Neural crest cell (in vitro differentiated cells): ENCODE measurements at places on chromosomes 5 and 9. TPM values are rescaled to one million over a fixed set of nuclear protein-coding genes. Genes with fewer than 3 reads are reported as not detected.

The PKD2L2 gene
- total RNA-seq = not detected in 2 replicates

The TMEM215 gene
- 0.57 and 0.72 TPM in 2 replicates for total RNA-seq

The IRX2 gene
- total RNA-seq = 41.6 and 42.5 TPM in 2 replicates

The CDKN2A gene
- 0.68 TPM in 1 of 2 replicates, not detected in the other for total RNA-seq

The OR1J2 gene
- total RNA-seq = not detected in 2 replicates

The SPATA31D1 gene
- total RNA-seq = not detected in 2 replicates

The CDHR2 gene
- not detected in 2 replicates for total RNA-seq

GRCh38 chr9:13896047-13896446 lies 417.9 kb downstream of the NFIB start:
- H3K4me1 ChIP-seq = peaks cover 4% of the 10 kb centered on the region
- no peaks in the 10 kb centered on the region for H3K36me3 ChIP-seq
- no peak overlapping the region for H3K4me3 ChIP-seq

GRCh38 chr5:131749138-131749537 lies 47.7 kb downstream of the FNIP1 start:
- H3K27ac ChIP-seq = no peak overlapping the region
- no peak overlapping the region for H3K4me3 ChIP-seq
- H3K4me1 ChIP-seq = peaks cover 5% of the 10 kb centered on the region
- DNase-seq = no peak
- no peaks in the 10 kb centered on the region for H3K27me3 ChIP-seq

GRCh38 chr5:178632285-178632684 lies 5.4 kb upstream of the CLK4 start:
- no peak overlapping the region for H3K27ac ChIP-seq
- no peak overlapping the region for H3K4me3 ChIP-seq
- no peak for DNase-seq
- H3K27me3 ChIP-seq = peaks cover 3% of the 10 kb centered on the region
- no peaks in the 10 kb centered on the region for H3K36me3 ChIP-seq
- peaks cover 14% of the 10 kb centered on the region for H3K4me1 ChIP-seq

GRCh38 chr5:66821688-66822429 lies 225.7 kb downstream of the MAST4 start:
- no peak overlapping the region for H3K4me3 ChIP-seq
- H3K36me3 ChIP-seq = no peaks in the 10 kb centered on the region
- H3K27ac ChIP-seq = no peak overlapping the region
- DNase-seq = no peak
- H3K4me1 ChIP-seq = no peaks in the 10 kb centered on the region
- H3K27me3 ChIP-seq = peaks cover 11% of the 10 kb centered on the region

DNA sequence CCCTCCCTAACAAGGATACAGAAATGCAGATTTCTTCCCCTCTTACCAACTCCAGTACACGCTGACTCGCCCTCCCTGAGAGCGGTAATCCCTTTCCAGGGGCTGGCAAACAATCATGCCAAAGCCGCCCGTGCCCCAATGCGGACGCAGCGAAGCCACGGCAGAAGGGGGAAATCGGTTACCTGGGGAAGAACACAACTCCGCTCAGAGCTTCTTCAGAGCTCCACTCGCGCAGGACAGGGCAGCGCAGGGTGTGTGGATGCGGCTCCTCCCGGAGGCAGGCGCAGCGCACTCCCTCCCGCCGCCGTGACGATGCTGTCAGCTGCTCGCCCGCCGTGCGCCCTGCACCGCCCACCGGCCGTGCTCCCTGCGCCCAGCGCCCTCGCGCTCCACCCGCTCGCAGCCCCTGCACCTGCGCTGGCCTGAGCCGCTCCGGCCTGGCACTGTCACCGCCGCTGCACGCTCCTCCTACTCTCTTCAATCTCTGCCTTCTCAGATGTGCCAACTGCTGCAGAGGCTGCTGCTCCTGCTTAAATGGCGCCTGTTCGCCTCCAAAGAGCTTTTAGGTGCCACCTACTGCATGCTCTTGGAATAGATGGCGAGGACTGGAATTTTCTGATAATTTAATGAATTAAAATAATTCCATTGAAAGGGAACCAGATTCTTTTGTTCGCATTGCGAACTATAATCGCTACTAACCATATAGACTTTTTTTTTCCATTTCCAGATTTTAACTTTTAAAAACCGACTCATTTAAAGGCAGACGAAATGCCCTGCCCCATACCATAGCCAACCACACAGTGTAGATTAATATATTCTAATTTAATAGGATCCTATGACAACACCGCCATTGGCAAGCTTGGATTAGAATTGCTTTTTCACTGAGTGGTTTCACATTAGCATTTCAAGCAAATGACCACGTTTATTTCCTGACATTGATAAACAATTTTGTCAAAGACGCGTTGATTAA lies at the start of gene DIRAS2:
DIRAS2 (minus strand) TSS at position 255 of the 970 bp plus-strand sequence. CDS start 28,997 bp downstream, outside the sequence.
- peaks cover 16% of the 10 kb centered on the region for H3K4me1 ChIP-seq
- H3K4me3 ChIP-seq = peak within 1 kb of the TSS; percentile 91
- H3K36me3 ChIP-seq = no peaks in the 10 kb centered on the region
- H3K27me3 ChIP-seq = peaks cover 72% of the 10 kb centered on the region
- peak; percentile 50 for DNase-seq
- H3K27ac ChIP-seq = no peak within 1 kb of the TSS

DNA sequence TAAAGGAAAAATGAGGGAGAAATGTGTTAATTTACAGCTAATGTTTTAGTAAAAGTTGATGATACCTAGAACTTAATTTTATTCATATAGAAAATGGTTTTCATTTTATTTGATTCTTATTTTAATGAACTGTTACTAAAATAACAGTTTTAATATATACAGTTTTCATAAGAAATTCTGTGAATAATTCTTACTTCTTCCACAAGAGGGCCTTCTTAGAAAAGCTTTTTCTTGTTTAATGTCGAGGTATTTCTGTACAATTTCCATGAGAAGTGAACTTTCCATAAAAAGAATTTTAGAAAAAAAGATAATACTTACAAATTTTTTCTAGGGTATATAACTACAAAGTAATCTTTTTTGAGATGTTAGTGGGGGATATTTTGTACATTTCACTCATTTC lies 73.9 kb downstream of the KLF9 start:
- H3K36me3 ChIP-seq = peaks cover 23% of the 10 kb centered on the region
- no peaks in the 10 kb centered on the region for H3K4me1 ChIP-seq
- H3K4me3 ChIP-seq = no peak overlapping the region
- H3K27ac ChIP-seq = no peak overlapping the region
- no peaks in the 10 kb centered on the region for H3K27me3 ChIP-seq

GRCh38 chr5:172051643-172052339 lies 45.4 kb upstream of the FBXW11 start:
- no peak overlapping the region for H3K4me3 ChIP-seq
- peak overlapping the region; percentile 73 for H3K27ac ChIP-seq
- no peak for DNase-seq
- no peaks in the 10 kb centered on the region for H3K27me3 ChIP-seq

DNA sequence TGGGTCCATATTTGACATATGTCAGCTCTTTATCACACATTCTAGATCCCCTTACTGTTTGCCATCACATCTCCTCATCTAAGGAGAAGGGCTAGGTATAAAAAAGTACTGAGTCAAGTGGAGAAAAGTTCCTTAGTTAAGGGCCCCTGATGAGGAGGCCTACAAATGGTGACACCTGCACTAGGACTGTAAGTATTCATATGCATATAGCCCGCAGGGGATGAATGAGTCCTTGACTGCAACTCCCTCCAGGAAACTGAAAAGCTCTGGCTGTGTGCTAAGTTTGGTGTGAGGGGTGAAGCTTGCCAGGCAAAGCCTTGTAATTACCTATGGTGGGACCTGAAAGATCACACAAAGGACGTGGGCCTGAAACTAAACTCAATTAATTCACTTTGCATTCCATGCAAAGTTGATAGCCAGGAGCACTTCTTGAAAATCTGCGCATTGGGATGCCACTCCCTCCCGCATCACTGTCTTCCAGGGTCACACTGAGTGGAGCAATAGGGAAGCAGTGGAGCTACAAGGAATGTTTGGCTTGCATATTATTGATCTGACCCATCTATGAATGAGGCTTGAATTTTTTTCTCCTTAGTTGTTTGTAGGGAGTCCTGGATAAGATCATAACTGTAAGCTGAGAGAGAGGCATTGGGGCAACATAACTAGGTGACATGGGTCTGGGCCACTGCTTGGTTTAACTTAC lies 11.9 kb upstream of the EQTN start:
- no peaks in the 10 kb centered on the region for H3K36me3 ChIP-seq
- no peak for DNase-seq
- H3K27ac ChIP-seq = no peak overlapping the region
- peaks cover 4% of the 10 kb centered on the region for H3K4me1 ChIP-seq
- no peaks in the 10 kb centered on the region for H3K27me3 ChIP-seq

DNA sequence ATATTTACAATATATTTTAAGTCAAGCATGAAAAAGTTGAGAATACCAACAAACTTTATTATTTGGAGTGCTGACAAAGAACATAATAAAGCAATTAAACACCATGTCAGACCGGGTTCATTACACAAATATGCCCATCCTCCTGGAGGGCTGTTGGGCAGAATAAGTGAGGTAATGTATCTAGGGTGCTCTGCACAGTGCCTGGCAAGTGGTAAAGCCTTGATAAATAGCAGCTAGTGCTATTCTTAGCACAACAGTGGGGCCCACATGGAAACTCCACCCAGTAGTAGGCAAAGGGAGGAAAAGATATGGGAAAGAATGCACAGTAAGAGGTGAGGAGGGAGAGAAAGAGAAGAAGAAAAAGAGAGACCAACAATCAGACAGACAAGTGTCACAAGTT lies 97.7 kb downstream of the SLC1A3 start:
- H3K27ac ChIP-seq = no peak overlapping the region
- H3K27me3 ChIP-seq = peaks cover 20% of the 10 kb centered on the region
- H3K36me3 ChIP-seq = peaks cover 2% of the 10 kb centered on the region
- no peak overlapping the region for H3K4me3 ChIP-seq

DNA sequence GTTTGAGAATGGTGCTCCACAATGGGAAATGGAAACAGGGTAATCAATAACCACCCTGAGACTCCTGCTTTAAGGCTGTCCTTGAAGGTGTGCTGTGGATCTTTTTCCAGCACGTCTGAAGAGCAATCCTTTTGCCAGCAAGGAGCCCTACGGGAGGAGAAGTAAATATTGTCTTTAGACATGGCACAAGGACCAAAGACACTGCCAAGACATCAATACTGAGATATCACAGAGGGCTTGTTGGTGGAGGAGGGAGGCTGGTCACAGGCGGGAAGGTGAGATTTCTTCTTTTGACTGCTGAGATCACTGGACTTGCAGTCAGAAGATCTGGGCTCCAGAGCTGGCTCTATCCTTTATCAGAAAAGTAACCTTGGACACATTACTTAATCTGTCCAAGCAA lies 135.0 kb upstream of the ZNF462 start:
- DNase-seq = no peak
- no peaks in the 10 kb centered on the region for H3K4me1 ChIP-seq
- H3K27me3 ChIP-seq = peaks cover 2% of the 10 kb centered on the region
- no peak overlapping the region for H3K4me3 ChIP-seq
- H3K36me3 ChIP-seq = no peaks in the 10 kb centered on the region
- H3K27ac ChIP-seq = no peak overlapping the region

DNA sequence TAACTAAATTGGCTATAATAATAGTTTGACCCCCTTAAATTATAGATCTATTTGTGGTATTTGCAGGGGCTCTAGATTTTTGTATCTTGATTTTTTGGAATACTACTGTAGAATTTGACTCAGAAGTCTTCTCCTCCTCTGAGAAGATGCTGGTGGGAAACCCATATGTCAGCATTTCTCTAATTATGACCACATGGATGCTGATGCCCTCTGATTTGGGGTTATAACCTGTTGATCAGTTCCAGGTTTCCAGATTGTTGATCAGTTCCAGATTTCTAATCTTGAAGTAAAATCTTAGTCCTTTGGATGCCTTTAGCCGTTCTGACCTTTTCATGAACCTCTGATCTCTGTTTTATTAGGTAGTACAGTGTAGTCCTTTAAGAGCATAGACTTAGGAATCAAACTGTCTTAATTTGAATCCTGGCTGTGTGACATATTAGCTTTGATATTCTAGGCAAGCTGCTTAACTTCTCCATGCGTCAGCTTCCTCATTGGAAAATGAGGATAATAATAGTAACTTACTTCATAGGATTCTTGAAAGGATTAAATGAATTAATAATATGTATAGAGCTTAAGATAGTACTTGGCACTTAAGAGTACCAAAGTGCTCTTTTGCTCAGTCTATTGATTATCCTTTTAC lies 8.1 kb downstream of the FSD1L start:
- DNase-seq = no peak
- peaks cover 35% of the 10 kb centered on the region for H3K4me1 ChIP-seq
- H3K27ac ChIP-seq = no peak overlapping the region
- H3K4me3 ChIP-seq = no peak overlapping the region

GRCh38 chr5:122286541-122286940 lies 25.5 kb upstream of the SNCAIP start:
- H3K4me3 ChIP-seq = no peak overlapping the region
- H3K4me1 ChIP-seq = no peaks in the 10 kb centered on the region

- H3K27me3 ChIP-seq = no peaks in the 10 kb centered on the region
- H3K4me1 ChIP-seq = peaks cover 6% of the 10 kb centered on the region
- no peak overlapping the region for H3K4me3 ChIP-seq
- no peaks in the 10 kb centered on the region for H3K36me3 ChIP-seq
These were observed 37.1 kb upstream of the FAT2 start for GRCh38 chr5:151628112-151628823.

DNA sequence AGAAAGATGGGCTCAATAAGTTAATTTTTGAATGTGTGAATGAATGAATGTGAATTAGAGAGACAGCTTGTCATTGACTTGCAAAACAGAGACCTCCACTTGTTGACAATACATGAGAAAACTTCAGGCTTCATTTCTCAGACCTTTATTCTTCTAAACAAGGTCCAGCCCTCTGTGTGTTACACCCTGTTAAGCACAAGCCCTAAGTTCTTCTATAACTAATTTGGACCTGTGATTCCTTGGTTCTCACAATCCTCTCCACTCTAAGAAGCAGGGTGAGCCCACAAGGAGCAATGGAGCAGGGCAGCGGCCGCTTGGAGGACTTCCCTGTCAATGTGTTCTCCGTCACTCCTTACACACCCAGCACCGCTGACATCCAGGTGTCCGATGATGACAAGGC lies at the start of gene TMEM174:
TMEM174 (plus strand) TSS at position 243 of the 400 bp plus-strand sequence; CDS start at position 294, 51 bp downstream.
- peaks cover 13% of the 10 kb centered on the region for H3K27me3 ChIP-seq
- H3K4me3 ChIP-seq = no peak within 1 kb of the TSS
- H3K4me1 ChIP-seq = no peaks in the 10 kb centered on the region

GRCh38 chr5:179802207-179802883 lies 4.3 kb downstream of the MGAT4B start:
- H3K36me3 ChIP-seq = peaks cover 2% of the 10 kb centered on the region
- no peak for DNase-seq
- no peak overlapping the region for H3K27ac ChIP-seq
- H3K27me3 ChIP-seq = peaks cover 2% of the 10 kb centered on the region
- H3K4me1 ChIP-seq = peaks cover 25% of the 10 kb centered on the region
- H3K4me3 ChIP-seq = peak overlapping the region; percentile 81

DNA sequence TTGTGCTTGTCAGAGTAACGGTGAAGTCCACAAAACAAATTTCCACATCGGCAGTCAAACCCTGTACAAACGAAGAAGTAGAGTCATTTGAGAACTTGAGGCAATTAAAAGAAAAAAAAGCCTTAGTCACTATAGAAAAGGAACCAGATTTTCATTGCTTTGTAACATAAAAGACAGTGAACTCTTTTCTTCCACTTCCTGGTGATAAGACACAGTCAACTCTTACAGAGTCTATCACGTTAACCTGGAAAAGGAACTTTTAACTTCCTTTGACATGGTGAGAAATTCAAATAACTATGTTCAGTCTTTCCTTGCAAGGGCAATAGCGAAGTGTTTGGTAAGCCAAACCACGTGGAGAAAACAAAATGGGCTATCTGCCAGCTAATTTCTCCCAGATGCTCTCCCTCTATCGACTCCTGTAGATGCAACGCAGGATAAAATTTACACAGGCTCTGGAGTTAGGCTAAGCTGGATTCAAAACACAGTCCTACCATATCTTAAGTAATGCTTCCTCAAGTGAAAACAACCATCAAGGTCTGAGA lies 8.9 kb downstream of the ZFAND5 start:
- peaks cover 44% of the 10 kb centered on the region for H3K36me3 ChIP-seq
- no peak overlapping the region for H3K27ac ChIP-seq
- H3K4me1 ChIP-seq = peaks cover 48% of the 10 kb centered on the region
- no peak for DNase-seq
- no peaks in the 10 kb centered on the region for H3K27me3 ChIP-seq
- peak overlapping the region; percentile 52 for H3K4me3 ChIP-seq
